ENCODE measurements at places on chromosomes 6 and 20. TPM values are rescaled to one million over a fixed set of nuclear protein-coding genes. Genes with fewer than 3 reads are reported as not detected.

GRCh38 chr6:15008269-15008668 lies 237.6 kb upstream of the JARID2 start:
- no peak for DNase-seq

SMLR1 gene
- polyA plus RNA-seq, result 0.56 TPM

- DNase-seq, result no peak
Measured at GRCh38 chr20:37941332-37941731, 38.4 kb downstream of the VSTM2L start.

TPBG gene
- polyA plus RNA-seq, result 20.1 TPM

SLC17A1 gene
- not detected for polyA plus RNA-seq

SLC24A3 gene
- 14.3 TPM for polyA plus RNA-seq

- no peak for DNase-seq
Measured at GRCh38 chr6:41268478-41268877, 18.0 kb downstream of the TREM1 start.

GRCh38 chr6:32188381-32189068 lies 1.5 kb downstream of the PBX2 start:
- peak; percentile 70 for DNase-seq

DNA sequence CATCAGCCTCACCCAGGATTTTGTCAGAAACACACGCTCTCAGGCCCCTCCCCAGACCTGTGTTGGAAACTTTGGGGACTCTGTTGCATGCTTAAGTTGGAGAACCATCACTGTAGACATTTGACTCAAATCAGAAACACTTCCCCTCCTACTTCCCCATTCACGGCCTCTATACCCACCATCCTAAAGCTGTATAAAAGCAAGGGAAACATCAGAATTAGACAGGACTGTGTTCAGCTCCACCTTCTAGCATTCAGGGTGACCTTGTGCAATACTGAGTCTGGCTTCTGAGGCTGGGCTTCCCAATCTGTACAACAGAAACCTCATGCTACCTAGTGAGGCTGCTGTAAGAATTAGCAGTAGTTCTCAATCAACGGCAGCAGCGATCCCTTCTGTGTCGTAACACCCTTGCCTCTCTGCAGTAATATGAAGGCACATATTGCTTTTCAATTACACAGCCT lies 252.3 kb downstream of the LY86 start:
- DNase-seq, result peak; percentile 24

- no peak for DNase-seq
Measured at GRCh38 chr6:137650720-137651119, 156.5 kb upstream of the OLIG3 start.

DNA sequence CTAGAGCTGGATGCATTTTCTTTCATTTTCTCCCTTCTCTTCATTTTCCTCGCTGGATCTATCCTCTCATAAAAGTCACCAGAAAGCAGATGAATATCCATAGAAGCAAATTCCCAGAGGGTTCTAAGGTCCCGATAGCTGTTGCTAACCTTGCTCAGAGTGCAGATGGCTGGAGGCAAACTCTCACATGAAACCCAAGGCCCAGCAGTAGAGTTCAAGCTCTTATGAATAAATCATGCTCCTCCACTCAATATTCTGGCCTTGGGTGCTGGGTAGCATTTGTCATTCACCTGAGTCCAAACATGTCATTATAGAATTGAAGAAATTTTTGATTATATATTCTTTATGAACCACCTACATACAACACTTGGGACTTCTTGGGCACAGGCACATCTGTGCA lies 539.7 kb upstream of the MARCKS start:
- DNase-seq, result no peak

FAM209B gene
- not detected for polyA plus RNA-seq

DNA sequence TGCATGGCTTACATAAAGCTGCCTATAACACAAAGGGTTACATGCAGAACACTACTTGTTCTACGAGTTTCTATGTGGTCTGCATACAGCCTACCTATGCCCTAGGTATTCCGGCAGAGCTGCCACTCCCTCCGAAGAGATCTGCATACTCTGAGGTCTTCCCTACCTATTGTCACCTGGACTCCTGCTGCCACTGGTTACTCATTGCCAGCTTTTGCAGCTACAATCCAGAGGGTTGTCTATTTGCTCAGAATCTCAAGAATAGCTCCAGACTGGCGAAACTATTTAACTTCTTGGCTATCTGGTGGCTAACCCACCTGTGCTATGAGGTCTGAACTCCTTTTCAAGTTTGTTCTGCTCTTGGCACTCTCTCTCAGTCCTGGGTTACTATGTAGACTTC lies 323.3 kb downstream of the BMP2 start:
- no peak for DNase-seq

DNA sequence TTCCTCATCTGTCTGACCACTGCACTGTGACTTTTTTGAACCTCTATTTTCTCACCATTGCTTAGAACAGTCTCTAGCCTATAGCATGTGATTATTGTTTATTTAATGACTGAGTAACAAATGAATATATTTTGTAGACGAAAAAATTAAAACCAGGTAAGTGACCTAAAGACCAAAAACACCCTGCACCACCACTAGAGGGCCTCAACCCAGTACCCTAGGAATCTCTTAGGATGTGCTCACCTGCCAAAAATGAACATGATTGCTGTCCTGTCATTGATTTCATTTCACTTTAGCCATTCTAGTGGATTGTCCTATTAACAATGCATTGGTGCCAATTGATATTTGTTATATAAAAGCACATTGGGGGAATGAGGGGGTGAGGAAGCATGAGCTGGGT lies 199.1 kb downstream of the COL9A1 start:
- DNase-seq, result no peak

ETV7 gene
- polyA plus RNA-seq, result 0.19 TPM

DNA sequence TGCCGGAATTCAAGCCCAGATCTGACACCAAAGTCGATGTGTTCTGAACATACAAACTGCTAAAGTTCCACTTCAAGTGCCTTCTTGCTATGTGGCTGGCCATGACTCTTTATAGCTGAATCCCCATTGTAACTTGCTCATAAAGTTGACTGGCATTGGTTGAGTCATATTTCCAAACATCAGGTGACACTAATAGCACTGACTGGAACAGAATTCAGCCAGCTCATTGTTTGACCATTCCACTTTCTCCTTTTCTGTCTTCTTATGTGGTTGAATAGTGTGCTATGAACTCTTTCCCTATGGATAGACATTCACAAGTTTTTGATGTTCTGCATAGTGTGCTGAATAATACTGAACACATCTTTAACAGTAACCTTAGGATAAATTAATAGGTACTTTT lies 266.2 kb upstream of the ZFP64 start:
- no peak for DNase-seq

GRCh38 chr6:111773501-111774345 lies 99.5 kb downstream of the FYN start:
- no peak for DNase-seq

MKKS gene
- polyA plus RNA-seq, result 19.8 TPM

DNA sequence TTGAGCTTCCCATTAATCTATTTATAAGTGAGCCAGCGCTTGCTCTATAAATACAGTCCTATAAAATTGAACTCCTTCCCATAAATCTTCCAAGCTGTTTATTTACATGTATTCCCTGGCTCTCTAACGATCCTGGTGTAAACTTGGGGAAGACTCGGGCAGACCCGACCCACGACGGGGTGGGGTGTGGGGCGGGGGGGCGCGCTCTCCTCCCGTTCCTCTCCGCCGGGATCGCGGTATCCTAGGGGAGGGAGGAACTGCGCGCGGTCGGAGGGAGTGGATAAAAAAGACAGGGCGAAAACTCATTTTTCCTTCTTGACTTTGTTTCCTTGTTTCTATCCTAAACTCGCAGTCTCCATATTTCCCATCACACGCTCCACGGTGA lies 31.1 kb downstream of the TFAP2B start:
- DNase-seq, result no peak

GRCh38 chr6:136134268-136134667 lies 115.8 kb downstream of the MTFR2 start:
- DNase-seq, result no peak

- DNase-seq, result peak; percentile 9
Measured at GRCh38 chr6:106477790-106478189, 117.3 kb downstream of the CRYBG1 start.

KIAA0408 gene
- polyA plus RNA-seq, result 14.1 TPM

GABRR2 gene
- polyA plus RNA-seq, result 1.4 TPM

GRCh38 chr6:142459271-142459670 lies 157.5 kb downstream of the ADGRG6 start:
- peak; percentile 69 for DNase-seq

DNA sequence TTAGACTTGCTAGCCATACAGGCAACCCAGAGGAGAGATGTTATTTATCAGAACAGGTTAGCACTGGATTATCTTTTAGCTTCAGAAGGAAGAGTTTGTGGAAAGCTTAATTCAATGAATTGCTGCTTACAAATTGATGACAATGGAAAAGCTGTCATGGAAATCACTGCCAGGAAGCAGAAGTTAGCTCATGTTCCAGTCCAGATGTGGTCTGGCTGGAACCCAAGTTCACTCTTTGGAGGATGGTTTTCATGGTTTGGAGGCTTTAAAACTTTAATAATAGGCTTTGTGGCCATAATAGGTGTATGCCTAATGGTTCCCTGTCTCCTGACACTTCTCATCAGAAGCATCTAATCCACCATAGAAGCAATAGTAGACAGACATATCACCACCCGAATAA lies 699.0 kb downstream of the PHF3 start:
- peak; percentile 69 for DNase-seq

GRCh38 chr20:39985271-39985827 lies 703.7 kb downstream of the MAFB start:
- DNase-seq, result no peak

GRCh38 chr6:100188754-100189153 lies 194.7 kb upstream of the MCHR2 start:
- no peak for DNase-seq

KIAA1755 gene
- 19.6 TPM for polyA plus RNA-seq

NSFL1C gene
- polyA plus RNA-seq, result 76.8 TPM

DNA sequence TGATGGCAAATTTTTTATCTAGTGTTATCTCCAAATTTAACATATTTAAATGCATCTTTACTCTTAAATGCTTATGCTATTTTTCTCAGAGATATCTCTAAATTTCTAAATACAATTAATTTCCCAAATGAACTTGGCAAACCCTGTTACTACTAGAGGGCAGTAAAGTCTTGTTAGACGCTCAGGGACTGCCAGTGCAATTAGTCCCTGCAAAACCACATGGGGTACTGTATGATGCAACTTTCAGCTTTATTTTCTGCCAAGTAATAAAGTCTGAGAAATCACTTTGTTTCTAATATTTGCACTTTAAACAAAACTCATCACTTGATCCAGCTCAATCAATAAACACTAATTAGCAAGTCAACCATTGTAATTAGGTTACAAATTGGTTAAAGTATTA lies 76.0 kb upstream of the ADGRB3 start:
- DNase-seq, result peak; percentile 2
